Brain microvascular endothelial cell (primary cell): ENCODE measurements at places on chromosomes 5 and 9.

DNA sequence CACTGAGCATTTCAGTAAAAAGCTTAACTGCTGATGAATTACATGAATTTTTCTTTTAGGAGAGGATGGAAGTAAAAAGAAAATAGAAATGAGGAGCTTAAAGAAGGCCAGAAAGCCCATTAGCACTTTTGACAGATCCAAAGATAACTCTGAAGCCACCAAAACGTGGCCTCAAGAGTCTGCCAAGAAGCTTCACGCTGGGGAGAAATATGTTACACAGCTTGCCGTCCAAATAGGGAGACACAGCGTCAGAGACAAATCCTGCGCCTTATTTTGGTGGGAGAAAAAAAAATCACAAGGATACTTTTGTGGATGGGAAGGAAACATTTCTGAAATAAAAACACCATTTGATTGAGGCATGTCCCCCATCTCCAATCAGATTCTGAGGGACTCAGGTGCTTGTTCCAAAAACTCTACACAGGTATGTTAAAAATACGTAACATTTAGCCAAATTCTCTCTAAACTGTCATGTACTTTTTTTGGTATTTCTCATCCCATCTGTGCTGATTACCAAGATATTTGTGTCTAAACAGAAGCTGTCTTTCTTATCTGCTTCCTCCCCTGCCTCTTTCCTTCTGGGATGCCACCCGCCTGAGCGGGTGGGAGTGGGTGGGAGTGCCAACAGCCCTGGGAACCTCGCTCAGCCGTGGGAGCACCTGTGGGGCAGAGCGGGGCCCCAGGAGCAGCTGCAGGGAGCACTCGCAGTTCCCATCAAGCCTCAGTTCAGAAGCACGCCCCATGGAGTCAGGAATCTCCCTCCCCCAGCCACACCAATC is 275.5 kb downstream of the DENND1A start:
- DNase-seq = no peak

- DNase-seq = no peak
Observed at GRCh38 chr5:87263498-87263897, 4.2 kb upstream of the RASA1 start.

DNA sequence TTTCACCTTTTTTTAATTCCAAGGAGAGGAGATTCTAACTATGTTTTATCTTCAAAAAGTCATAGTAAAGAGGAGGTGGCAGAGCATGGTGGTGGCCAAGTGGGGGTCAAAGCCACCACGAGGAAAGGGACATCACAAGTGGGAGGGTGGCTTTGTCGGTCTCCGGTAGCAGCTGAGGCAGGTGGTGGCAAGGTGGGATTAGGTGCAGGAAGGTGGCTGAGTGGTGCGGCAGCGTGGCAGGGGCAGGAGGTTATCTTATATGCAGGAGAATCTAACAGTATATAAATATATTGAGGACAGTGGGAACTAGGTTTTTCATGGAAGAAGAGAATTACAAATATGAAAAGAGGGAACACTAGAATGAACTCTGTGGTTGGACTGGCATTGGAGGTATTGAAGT is 196.8 kb downstream of the FSTL4 start:
- no peak for DNase-seq

DNA sequence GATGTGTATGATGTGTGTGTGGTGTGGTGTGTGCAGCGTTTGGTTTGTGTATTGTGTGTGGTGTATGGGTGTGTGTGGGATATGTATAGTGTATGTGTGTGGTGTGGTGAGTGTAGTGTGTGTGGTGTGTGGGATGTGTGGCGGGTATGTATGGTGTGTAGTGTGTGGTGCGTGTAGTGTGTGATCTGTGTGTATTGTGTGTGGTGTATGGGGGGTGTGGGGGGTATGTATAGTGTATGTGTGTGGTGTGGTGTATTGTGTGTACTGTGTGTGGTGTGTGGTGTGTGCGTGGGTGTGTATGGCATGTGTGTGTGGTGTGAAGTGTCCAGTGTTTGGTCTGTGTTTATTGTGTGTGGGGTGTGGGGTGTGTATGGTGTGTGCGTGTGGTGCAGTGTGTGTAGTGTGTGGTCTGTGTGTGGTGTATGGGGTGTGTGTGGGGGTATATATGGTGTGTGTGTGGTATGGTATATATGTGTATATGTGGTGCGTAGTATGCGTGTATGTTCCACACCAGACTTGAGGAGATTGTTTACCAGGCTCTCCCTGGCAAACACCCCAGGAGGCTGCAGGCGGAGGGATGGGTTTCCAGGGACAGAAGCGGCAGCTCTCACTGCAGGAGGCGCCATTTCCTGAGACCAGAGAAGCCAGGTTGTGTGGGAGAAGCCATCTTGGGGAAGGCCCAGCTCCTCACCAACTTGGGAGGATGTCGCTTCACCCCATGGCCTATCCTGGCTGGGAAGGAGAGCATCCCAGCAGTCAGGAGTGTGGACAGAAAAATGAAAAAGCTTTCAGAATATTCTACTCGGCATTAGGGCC is 138.1 kb downstream of the NXNL2 start:
- no peak for DNase-seq

GRCh38 chr9:123651273-123651672 is 278.7 kb downstream of the DENND1A start:
- DNase-seq = no peak

GRCh38 chr5:78182838-78183237 is 111.7 kb downstream of the AP3B1 start:
- no peak for DNase-seq
